ENCODE measurements at places on chromosomes 7 and 10. TPM values are rescaled to one million over a fixed set of nuclear protein-coding genes. Genes with fewer than 3 reads are reported as not detected.

Gene CYP3A4
- total RNA-seq = not detected

Gene SPDYE2B
- not detected for total RNA-seq

Gene IDI2
- total RNA-seq = not detected

Gene TMEM176A
- 0.54 TPM for total RNA-seq

Gene ZNF425
- total RNA-seq = 3.5 TPM

Gene DLX6
- total RNA-seq = not detected

Gene FXYD4
- not detected for total RNA-seq

Gene CTBP2
- total RNA-seq = 32.0 TPM

Gene AGFG2
- 35.0 TPM for total RNA-seq

Gene PI4K2A
- total RNA-seq = 17.5 TPM

Gene DRGX
- total RNA-seq = not detected

Gene MACC1
- not detected for total RNA-seq

Gene ITIH5
- 0.24 TPM for total RNA-seq

Measured in cardiac ventricle fibroblast (primary cell).